ENCODE measurements at places on chromosomes 11 and 22. TPM values are rescaled to one million over a fixed set of nuclear protein-coding genes. Genes with fewer than 3 reads are reported as not detected.

Gene CECR2
- not detected for total RNA-seq

Gene P2RX3
- total RNA-seq: not detected

Gene CELSR1
- total RNA-seq: 0.54 TPM

Gene MS4A13
- total RNA-seq: not detected

DNA sequence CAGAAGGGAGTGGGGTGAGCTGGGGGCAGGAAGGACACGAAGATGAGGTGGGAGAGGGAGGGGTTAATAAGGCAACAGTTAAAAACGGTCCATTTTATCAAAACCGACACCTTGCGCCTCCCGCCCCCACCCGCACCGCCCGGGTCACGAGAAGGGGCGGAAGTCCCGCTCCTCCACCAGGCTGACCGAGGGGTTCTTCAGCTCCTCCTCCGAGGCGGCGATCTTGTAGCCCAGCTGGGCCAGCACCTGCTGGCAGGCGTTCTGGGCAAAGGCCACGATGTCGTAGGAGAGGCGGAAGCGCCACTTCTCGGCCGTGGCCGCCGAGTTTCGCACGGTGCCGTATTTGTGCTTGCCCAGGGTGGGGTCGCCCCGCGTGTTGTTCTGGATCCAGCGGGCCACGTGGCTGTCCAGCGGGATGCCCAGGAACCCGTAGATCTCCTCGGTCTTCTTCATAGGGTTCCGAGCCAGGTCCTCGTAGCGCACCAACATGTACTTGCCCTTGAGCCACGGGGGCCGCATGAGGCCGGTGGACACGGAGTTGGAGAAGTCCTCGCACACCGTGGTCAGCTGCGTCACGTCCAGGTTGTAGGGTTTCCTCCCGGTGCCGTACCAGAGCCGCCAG lies 15.8 kb downstream of the CHST1 start:
- DNase-seq: no peak

GRCh38 chr11:114264381-114264780 lies 31.8 kb upstream of the NNMT start:
- DNase-seq: no peak

- no peak for DNase-seq
Measured at GRCh38 chr11:14334893-14335292, 24.1 kb downstream of the RRAS2 start.

GRCh38 chr11:71144736-71145135 lies 107.6 kb downstream of the SHANK2 start:
- DNase-seq: no peak

DNA sequence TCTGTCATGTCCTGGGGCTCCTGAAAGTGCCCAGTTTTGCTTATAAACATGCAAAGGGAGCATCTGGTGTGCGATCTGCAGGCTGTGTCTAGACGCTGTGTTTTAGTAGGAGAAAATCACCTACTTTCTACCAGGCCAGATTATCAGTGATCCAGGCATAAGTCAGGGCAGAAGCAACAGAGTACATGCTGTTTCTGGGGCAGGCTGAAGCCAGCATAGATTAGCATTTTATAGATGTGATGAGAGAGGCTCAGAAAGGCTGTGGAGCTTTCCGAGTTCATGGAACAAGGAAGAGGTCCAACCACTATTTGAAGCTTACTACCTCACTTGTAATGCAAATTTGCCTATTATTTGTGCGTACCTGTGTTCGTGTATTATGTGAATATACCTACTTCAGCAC lies 1208.4 kb upstream of the TENM4 start:
- DNase-seq: no peak

- no peak for DNase-seq
Measured at GRCh38 chr22:39214006-39214382, 30.8 kb downstream of the PDGFB start.

GRCh38 chr11:1218788-1219445 lies 3.9 kb upstream of the MUC5B start:
- DNase-seq: no peak

- DNase-seq: no peak
Measured at GRCh38 chr11:130062026-130062425, 7.7 kb upstream of the APLP2 start.

- no peak for DNase-seq
Measured at GRCh38 chr22:19903031-19903430, 38.5 kb upstream of the COMT start.

- DNase-seq: no peak
Measured at GRCh38 chr11:12134236-12134585, 23.8 kb downstream of the MICAL2 start.

- peak; percentile 79 for DNase-seq
Measured at GRCh38 chr11:67262731-67263675, 3.3 kb upstream of the GRK2 start.

- DNase-seq: no peak
Measured at GRCh38 chr22:49418341-49418894, 409.3 kb downstream of the BRD1 start.

GRCh38 chr11:78715639-78716311 lies 141.1 kb upstream of the NARS2 start:
- DNase-seq: peak; percentile 65

DNA sequence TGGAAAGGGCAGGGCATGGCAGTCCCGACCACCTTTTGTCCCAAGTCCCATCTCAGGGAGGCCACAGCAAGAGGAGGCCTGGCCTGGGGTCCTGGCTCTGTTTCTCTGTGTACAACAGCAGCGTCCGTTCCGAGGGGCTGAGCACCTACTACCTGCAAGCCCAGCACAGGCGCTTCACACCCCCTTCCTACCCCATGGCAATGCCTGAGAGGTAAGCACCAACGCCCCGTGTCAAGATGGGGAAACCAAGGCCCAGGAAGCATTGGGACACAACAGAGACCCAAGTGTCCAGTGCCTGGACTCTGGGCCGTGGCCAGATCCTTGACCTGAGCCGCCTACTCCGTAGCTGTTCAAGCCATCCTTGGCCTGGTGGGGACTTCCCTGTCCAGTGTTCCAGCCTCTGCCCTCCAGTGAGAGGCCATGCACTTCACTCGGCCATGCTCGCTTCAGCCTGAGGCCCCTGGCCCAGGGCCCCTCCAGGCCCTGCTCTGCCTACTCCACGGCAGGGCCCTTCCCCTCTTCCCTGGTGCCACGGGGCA lies 14.3 kb upstream of the TCF20 start:
- DNase-seq: no peak

GRCh38 chr11:66070604-66071380 lies 720 bp downstream of the PACS1 start:
- DNase-seq: no peak

- no peak for DNase-seq
Measured at GRCh38 chr11:134645576-134645975, 233.5 kb upstream of the B3GAT1 start.
